ENCODE measurements at places on chromosomes 12 and 14.

DNA sequence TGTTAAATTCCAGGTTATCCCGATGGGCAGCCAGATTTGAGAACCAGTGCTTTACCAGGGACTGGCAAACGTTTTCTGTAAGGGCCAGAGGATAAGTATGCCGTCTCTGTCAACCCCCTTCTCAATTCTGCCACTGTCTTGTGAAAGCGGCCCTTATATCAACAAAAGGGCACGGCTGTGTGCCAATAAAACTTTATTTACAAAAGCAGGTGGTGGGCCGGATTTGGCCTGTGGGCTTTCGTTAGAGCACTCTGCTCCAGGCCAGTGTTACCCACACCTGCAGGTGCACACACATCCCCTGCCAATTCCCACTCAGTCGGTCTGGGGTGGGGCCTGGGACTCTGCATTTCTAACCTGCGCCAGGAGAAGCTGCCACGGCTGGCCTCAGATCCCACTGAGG lies 111.2 kb downstream of the RFLNA start:
- no peak for DNase-seq

- peak; percentile 24 for DNase-seq
Measured at GRCh38 chr14:100305324-100306100, 732 bp downstream of the SLC25A29 start.

GRCh38 chr14:57382283-57382682 lies 8.1 kb upstream of the NAA30 start:
- peak; percentile 92 for DNase-seq

GRCh38 chr14:98176892-98177291 lies 1095.1 kb downstream of the BCL11B start:
- DNase-seq = no peak

GRCh38 chr12:131862084-131862441 lies 32.4 kb upstream of the ULK1 start:
- no peak for DNase-seq

GRCh38 chr14:103122585-103122946 lies 695 bp upstream of the TNFAIP2 start:
- no peak for DNase-seq

- DNase-seq = no peak
Measured at GRCh38 chr12:92444763-92445162, 258.0 kb upstream of the PLEKHG7 start.

DNA sequence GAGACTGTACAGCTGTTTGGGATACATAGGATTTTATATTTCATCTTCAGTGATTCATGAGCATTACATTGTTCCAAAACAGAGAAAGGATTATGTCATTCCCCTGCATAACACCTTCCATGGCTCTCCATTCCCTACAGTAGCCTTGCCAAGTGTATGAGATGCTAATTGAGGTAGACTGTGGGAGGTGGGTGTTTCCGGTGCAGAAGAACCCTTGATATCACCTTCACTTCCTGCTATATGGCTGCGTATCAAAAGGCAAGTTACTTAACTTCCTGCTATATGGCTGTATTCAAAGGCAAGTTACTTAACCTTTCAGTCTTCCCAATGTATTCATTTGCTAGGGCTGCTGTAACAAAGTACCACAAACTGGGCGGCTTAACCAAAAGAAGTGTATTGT lies 11.2 kb downstream of the FAR2 start:
- no peak for DNase-seq

DNA sequence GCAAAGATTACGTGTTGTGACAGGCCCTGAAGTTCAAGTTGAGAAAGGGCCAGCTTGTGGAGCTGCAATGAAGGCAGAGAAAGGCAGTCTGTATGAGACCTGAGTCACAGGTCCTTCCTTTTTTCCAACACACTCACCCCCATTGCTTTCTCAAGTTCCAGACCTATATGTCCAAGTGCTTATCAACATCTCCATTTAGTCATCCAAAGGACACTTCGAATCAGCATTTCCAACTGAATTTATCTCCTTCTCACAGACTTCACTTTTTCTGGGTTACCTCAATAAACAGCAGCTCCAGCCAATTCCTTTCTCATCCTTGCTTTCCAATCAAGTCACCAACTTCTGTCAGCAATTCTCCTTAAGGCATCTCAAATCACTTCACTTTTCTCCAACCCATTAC lies 56.4 kb upstream of the KIF21A start:
- DNase-seq = no peak

- no peak for DNase-seq
Measured at GRCh38 chr14:100010679-100011078, 54.5 kb upstream of the EVL start.

- peak; percentile 18 for DNase-seq
Measured at GRCh38 chr12:5433845-5434646, 2.1 kb downstream of the NTF3 start.
